Activated naive CD4-positive, alpha-beta T cell treated with anti-CD3 and anti-CD28 coated beads, Interleukin-2, amount 50 U/mL, for 16 hours (primary cell): ENCODE measurements at places on chromosomes 3 and 15.

- DNase-seq = no peak
These were observed 421.4 kb downstream of the SHQ1 start for GRCh38 chr3:72426618-72427397.

DNA sequence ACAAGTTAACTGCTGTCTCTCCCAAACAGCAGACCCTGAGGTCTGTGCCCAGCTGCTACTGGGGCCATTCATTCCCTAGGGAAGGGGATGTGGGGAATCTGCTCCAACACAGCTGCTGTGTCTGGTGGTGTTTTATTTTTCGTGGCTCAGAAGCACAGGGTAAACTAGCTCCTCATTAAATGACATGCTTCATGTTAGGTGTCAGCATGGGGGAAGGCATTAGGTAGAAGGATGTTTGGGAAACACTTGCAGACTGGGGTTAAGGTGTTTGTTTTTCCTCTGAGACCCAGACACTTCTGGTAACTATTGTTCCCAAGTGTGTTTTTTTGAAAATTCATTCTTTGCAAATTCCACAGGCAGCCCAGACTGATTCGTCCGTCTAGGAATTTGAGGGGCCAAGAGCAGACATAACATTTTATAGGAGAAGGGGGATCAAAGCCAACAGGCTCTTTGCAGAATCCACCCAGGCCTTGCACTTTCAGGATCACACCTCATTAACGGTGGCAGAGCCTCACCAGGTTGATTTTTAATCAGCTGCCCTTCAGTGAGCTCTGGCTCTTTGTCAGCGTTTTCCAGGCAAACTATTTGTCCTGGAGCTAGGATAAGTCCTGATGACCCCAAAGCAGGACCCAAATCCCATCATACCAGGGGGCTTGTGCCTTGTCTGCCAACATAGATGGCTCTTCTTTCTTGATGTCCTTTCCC is 65.4 kb upstream of the ITGA11 start:
- DNase-seq = no peak

- DNase-seq = no peak
These were observed 51.5 kb downstream of the CFAP92 start for GRCh38 chr3:128942161-128942952.

- DNase-seq = no peak
These were observed 23.3 kb upstream of the LMOD3 start for GRCh38 chr3:69145688-69146087.

GRCh38 chr3:146772211-146772743 is 167.1 kb upstream of the PLSCR5 start:
- no peak for DNase-seq

GRCh38 chr3:127363171-127363570 is 75.3 kb upstream of the PRR20G start:
- no peak for DNase-seq

DNA sequence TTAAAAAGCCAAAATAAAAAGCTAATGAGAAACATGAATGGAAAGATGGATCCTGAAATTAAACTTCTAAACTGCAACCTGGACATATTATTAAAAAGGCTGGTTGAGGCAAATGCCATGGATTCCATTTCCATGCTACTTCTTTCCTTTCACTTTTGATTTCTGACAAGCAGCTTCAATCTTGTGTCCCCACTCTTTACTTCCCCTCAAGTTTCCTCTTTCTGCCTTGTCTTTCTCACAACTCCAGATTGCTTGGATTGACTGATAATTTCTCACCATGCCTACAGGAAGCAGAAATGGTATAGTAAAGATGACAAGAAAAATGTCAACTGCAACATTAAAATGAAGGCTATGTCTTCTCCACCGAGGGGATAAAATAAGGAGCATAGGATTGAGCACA is 1136.7 kb downstream of the TUSC7 start:
- DNase-seq = no peak

- DNase-seq = no peak
These were observed 5.8 kb downstream of the EID1 start for GRCh38 chr15:48883699-48884098.

- DNase-seq = no peak
These were observed 224.7 kb upstream of the TBC1D5 start for GRCh38 chr3:17967111-17967510.

- no peak for DNase-seq
These were observed 29.4 kb upstream of the EIF4A2 start for GRCh38 chr3:186754006-186754405.

- no peak for DNase-seq
These were observed 27.3 kb upstream of the DMXL2 start for GRCh38 chr15:51649659-51650521.

DNA sequence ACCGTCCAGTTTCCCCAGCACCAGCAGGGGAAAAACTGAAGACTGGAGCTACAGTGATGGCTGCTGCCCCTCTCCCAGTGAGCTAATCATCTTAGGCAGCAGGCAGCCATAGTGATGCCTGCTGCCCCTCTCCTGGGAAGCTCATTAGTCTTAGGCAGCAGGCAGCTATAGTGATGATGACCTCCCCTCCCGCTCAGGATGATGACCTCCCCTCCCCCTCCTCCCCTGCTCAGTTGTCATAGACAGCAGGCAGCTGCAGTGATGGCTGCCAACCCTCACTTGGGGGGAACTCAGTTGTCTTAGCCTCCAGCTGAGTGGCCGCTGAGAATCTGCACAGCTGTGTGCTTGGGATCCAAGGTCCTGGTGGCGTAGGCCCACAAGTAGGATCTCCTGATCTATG is 80.9 kb upstream of the MANF start:
- DNase-seq = no peak

DNA sequence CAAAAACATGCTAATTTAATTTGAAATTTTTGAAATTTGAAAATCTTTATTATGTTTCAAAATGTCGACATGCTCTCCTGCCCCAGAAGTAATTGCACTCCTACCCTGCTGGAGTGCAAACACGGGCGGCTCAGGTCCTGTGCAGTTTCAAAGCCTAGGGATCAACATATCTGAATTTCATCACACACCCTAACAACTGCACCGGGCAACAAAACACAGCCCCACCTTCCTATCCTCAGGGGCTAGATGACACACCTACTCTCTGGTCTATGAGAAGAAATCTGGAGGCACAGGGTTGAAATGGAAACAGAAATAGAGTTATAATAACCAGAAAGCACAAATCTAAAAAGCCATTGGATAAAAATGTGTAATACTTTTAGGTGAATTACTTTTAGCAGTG is 61.4 kb downstream of the BFSP2 start:
- no peak for DNase-seq

- no peak for DNase-seq
These were observed 1457.1 kb upstream of the GBE1 start for GRCh38 chr3:83218383-83219200.

- DNase-seq = no peak
These were observed 68.7 kb downstream of the CHRD start for GRCh38 chr3:184448321-184449160.

GRCh38 chr15:70127770-70128413 is 30.2 kb upstream of the TLE3 start:
- DNase-seq = no peak

DNA sequence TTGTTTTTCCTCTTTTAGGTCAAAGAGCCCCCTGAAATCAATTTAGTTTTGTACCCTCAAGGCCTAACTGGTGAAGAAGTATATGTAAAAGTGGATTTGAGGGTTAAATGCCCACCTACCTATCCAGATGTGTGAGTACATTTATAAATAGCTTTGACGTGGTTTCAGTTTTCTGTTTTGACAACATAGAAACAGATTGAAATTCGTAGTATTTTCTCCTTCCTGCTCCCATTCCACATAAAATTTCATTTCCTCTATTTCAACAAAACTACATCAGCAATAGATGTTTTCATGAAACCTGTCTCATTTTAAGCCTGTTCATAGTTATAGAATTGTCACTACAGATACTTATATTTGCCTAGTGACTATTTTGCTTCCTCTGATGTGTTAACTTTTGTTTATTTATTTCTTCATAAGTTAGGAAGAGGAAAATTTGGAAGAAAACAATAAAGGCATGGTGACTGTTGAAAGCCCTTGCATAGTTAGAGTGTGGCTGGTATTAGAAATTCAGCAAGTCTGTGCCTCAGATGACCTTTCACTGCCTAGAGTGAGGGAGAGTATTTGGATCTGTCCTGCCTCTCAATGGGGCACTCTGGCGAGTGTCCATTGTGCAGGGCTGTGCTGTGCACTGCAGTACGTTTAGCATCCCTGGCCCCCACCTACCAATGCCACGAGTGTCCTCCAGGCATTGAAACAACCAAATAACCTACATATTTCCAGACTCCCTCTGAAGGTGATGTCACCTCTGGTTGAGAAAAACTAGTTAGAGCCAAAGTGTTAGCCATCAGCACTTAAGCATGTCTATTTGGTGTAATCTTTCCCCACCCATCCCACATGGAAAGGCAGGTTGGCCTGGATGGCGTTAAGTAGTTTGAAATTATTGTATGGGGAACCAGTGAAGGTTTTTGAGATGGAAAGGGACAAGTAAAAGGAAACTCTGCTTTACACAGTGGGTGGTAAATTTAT is 5.9 kb downstream of the EIF2AK4 start:
- DNase-seq = no peak

DNA sequence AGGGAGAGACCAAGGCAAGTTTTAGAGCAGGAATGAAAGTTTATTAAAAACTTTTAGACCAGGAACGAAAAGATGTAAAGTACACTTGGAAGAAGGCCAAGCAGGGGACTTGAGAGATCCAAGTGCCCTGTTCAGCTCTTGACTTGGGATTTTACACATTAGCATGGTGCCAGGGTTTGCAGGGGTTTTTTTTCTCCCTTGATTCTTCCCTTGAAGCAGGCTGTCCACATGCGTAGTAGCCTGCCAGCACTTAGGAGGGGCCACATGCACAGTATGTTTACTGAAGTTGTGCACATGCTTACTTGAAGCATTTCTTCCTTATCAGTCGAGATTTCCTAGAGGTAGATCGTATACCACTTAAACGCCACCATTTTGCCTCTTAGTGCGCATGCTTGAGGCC is 277.5 kb upstream of the AGTR1 start:
- DNase-seq = no peak

DNA sequence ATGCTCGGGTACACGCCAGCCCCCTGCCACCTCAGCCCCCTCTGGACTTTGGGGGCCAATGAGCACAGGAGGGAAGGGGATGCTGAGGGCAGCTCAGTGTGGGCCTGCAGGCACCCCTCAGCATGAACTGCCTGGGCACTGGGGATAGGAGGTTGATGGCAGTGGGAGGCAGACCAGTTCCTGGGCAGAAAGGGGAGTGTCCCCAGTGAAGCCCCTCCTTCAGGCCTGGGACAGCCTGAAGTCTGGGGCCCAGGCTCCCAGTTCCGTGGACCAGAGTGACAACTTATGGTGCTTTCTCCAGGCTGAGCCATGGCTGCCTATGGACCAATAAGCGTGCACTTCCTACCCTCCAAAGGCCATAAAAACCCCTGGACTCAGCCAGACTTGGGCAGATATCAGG is 63.3 kb upstream of the IMPG2 start:
- no peak for DNase-seq
